ENCODE measurements at places on chromosomes 2 and 18.

DNA sequence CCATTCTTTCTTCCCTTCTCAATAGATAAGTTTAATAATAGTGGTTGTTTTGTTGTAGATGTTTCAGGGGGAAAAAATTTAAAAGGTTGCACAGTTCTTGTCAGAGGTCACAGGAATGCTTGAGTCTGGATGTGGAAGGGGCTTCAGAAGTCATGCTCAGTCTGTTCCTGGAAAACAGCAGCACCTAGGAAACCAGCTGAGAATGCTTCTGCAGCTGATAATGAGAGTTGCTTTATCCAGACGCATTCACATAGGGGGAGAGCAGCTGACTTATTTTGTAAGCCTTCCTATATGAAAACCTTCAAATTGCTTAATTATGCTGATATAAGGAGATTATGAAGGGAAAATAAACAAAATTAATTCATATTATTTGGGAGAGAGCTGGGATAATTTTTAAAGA is 235.5 kb downstream of the GULP1 start:
- no peak for DNase-seq

GRCh38 chr2:127486247-127487058 is 39.8 kb downstream of the IWS1 start:
- DNase-seq, result no peak

GRCh38 chr2:198253995-198254394 is 449.6 kb downstream of the PLCL1 start:
- DNase-seq, result no peak

DNA sequence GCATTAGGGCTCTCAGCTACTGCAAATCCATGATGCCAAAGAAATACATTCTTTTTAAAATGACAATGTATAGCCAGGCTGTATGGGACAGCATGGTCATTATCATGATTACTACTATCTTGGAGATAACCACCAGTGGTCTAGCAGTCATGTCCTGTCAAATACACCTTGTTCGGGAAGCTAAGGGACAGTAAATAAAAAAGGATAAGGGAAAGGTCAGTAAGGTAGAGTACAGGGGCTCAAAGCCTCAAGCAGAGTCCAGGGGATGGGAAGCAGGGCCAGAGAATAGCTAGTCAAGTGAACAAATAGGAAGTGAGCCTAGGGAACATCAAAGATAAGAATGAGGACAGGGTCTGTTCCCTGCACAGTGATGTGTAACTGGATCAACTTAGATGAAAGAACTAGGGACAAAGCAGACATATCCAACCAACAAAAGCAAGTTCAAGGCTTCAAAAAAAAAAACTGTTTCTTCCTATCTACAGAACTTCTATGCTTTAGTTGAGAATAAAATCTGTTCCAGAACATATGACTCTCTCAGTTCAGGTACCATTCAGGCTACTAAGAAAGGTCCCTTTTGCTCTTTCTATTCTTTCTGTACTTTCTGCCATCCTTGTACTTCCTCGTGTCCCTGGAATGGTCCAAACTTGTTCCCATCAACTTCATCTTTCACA is 62.9 kb upstream of the EHBP1 start:
- no peak for DNase-seq

DNA sequence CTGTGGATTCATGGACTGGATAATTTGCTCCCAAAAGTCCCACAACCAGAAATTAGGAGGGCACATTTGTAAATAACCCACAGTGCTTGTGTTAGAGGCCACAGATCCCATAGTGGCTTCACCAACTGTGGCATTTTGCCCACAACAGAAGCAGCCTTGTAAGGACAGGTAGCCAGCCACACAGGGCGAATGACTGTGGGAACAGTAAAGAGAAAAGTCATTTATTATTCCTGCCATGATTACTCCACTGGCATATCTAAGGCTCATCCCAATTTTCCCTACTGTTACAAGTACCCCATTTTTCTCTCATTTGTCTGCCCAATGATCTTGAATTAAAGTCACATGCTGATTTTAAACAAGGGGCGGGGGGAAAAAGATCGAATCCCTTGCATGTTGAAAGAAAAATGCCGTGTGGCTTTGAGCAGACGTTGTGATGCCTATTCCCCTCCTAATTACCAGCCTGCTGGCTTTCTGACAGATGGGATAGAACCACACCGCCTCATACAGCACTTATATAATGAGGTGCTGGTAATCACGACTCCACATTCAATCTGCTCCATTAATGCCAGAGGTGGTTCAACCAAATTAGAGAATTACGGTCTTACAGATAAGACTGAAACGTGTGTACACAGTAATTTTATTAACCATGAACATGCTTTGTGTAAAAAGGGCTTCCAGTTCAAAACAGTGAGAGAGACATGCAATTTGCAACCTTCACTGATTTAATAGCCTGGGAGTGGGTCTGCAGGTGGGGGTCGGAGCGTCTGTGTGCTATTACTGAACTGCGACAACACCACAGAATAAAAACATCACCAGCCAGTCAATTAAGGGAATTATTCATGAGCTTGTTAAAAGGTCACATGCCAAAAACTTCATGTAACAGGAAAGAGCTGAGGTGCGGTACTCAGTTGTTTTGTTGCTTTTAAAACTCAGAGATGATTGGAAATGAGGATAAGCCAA is 196.0 kb downstream of the TMEM163 start:
- DNase-seq, result no peak

DNA sequence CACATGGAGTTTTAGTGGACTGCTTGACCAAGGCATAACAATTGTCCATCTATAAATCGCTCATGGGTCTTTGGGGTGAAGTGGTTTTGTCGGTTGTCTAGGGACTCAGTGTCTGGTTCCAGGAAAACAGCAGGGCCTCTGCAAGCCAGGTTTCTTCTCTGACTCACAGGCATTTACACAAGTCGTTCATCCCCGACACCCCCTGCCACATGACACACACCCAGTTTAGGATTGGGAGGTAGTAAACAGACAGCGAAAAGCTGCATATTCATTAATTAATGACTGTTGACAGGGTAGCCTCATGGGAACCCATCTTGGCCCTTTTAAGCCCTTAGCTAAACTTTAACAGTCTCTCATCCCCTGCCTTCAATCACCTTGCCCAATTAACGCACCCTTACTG is 194.8 kb upstream of the ACVR2A start:
- DNase-seq, result no peak

DNA sequence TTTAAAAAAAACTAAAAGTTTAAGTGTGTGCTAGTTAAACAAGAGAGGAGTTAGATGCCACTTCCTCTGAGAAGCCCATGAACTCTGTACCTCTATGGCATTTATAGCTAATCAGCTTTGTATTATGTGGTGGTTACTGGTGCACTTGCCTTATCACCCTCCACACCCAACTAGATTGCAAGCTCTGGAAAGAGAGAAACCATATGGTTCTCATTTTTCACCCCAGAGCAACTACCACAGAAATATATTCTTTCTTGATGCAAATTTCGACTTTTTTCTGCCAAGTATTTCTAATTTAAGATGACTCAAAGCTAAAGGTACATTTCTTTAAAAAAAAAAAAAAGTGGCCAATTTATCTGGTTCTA is 24.2 kb downstream of the RAPH1 start:
- no peak for DNase-seq

GRCh38 chr2:127193164-127193966 is 26.7 kb downstream of the CYP27C1 start:
- DNase-seq, result no peak

DNA sequence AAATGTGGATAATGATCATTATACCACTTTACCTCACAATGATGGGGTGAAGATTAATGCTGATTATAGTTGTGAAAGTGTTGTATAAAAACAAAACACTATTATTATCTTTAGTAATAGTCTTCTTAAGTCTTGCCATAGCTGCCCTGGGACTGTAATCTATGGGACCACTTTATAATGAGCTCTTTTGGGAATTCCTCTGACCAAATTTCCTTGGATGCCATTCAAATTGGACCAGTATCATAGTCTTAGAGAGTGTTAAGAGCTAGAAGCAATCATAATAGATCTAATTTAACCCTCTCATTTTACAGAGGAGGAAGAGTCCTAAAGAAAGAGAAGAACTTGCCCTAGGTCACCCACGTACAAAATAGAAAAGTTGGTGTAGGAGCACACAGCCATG is 457.7 kb upstream of the SLC14A2 start:
- no peak for DNase-seq

DNA sequence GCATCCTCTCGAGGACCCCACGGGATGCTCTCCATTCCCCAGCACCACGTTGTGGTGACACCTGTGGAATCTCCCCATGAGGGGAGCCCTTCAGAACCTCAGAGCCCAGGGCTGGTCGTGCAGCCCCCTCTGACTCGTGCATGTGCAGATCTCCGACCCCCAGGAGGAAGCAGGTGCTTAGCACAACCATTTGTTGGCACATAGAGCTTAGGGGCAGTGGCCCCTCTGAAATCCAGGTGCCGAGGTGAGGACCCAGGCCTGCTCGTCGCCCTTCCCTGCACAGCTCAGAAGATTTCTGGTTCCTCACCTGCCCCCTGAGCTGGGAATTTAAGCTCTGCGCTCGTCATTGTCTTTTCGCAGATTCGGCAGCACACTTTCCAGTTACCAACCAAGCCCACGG is 1.3 kb upstream of the OTOS start:
- DNase-seq, result no peak

- no peak for DNase-seq
Measured at GRCh38 chr2:168552450-168552856, 96.4 kb downstream of the CERS6 start.

- no peak for DNase-seq
Measured at GRCh38 chr2:19369341-19369955, 11.0 kb upstream of the OSR1 start.

- no peak for DNase-seq
Measured at GRCh38 chr2:190527918-190528317, 6.6 kb downstream of the NEMP2 start.

DNA sequence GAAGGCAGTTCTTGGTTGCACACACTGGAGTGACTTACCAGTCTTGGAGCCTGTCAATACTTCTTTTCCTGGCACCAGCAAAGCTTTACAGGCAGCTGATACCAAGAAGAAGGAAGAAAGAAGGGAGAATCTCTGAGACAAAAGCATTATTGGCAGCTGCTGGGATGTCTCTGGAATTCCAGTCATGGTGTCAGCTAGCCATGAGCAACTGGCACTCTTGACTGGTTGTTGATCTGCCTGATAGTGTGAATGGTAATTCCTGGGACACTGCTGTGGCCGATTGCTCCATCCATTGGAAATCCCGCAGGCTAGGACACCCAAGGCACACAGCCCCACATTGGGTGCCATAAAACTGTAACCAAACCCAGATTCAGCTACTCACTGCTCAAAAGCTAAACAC is 17.8 kb upstream of the SPAG16 start:
- DNase-seq, result no peak

DNA sequence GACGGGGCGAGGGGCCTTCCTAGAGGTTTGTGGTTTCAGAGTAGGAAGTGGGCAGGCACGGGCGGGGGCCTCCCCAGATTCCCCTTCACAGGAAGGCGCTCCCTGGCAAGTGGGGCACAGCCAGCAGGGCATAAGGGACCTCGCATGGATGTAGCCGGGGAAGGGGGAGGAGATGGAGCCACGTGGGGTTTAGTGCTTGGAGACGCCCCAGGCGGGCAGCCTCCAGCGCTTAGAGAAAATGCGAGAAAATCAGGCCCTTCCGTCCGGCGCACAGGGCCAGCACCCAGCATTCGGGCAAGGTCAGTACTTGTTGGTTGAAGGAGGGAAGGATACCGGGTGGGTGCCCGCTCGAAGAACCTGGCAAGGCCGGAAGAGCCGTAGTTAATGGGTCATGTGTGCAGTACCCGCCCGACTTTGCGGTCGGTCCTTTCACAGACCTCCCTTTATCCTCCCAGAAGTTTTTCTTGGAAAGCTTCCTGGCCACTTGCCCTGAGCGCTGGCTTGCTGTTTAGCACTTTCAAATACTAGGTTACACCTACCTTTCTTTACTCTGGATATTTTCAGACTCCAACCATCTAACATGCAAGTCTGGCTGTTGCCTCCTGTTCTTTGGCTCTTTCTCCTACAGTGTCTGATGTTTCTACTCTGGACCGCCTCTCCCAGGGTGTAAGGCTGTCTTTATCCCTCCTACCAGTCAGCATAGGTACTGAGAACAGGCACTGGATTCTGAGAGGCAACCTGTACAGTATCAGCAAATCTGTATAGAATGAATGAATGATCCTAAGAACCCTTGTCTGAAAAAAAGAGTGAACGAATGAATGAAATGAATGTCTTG is 78.1 kb downstream of the CIB4 start:
- DNase-seq, result no peak

GRCh38 chr2:107582487-107582886 is 244.2 kb upstream of the RGPD4 start:
- DNase-seq, result no peak

GRCh38 chr2:60215386-60215901 is 338.0 kb downstream of the BCL11A start:
- no peak for DNase-seq

DNA sequence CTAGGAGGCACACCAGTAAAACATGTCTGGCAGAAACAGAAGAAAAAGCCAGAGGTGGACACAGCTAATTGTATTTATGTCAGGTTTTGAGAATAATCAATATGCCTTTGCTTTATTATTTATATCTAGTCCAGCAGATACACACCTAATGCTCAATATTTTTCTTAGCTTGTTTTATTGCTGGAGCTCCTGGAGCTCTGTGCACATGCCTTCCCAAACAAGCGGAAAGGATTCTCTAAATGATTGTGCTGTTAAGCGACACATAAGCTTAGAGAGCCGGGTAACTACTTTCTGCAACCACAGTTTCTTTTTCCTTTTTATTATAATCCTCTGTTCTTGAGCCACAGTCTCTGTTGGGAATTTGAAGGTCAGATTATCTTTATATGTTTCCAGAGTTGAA is 177.3 kb upstream of the ST6GAL2 start:
- no peak for DNase-seq

DNA sequence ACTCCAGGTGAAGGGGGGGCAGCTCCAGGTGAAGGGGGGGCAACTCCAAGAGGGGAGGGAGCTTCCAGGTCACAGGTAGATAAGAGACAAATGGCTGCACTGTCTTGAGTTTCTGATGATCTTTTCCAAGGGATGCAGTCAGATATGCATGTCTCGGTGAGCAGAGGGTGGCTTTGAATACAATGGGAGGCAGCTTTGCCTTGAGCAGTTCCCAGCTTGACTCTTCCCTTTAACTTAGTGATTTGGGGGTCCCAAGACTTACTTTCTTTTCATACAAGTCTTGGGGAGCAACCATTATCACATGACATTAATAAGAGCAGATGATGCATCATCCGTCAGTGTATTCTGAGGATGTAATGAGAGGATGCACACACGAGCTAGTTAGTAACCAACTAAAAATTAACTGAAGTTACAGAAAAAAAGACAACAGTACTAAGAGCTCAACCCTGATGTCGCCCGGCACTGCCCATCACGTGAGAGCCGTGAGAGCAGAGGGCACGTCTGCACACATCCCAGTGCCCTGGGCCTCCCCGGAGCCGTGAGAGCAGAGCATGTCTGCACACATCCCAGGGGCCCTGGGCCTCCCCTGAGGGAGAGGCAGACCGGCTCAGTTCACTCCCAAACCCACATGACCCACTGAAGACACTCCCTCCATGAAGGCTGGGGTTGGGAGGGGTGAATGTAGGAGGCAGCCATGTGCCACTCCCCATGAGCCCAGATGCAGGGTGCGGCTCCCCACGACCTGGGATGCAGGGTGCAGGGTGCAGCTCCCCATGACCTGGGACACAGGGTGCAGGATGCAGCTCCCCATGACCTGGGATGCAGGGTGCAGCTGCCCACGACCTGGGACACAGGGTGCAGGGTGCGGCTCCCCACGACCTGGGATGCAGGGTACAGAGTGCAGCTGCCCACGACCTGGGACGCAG is 39.4 kb downstream of the PXDN start:
- DNase-seq, result no peak

GRCh38 chr2:190344276-190344827 is 963 bp downstream of the INPP1 start:
- peak; percentile 36 for DNase-seq
